Foreskin melanocyte (primary cell): ENCODE measurements at places on chromosomes 2 and 18.

GRCh38 chr2:178380763-178381162 lies 70.2 kb downstream of the PRKRA start:
- no peak for DNase-seq

DNA sequence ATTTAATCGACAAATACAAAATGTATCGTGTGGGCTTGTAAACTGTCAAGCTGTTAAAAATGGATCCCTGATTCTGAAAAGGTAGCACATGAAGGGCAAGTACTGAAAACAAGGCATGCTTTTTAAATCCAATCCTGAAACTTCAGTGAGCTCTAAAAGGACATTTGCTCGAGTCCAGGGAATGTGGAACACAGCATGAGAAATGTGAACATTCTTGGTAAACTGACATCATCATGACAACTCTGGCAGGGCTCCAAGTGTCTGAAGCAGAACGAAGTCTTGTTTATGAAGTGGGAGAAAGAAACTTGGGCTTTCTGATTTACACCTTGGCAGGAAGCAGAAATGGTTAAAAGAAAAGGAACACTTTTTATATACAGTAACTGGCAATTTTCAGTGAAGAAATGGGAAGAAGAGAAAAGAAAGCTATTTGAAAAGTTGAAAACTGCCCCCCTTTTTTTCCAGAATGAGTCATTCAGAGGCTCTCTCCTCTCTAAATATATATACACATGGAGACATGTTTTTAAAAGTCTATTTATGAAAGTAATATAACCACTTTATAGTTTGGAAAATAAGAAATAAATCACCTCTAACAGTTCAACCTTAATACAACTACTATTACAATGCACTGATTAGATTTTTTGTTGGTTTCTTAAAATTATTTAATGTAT lies 120.8 kb downstream of the GAREM1 start:
- DNase-seq = peak; percentile 80

DNA sequence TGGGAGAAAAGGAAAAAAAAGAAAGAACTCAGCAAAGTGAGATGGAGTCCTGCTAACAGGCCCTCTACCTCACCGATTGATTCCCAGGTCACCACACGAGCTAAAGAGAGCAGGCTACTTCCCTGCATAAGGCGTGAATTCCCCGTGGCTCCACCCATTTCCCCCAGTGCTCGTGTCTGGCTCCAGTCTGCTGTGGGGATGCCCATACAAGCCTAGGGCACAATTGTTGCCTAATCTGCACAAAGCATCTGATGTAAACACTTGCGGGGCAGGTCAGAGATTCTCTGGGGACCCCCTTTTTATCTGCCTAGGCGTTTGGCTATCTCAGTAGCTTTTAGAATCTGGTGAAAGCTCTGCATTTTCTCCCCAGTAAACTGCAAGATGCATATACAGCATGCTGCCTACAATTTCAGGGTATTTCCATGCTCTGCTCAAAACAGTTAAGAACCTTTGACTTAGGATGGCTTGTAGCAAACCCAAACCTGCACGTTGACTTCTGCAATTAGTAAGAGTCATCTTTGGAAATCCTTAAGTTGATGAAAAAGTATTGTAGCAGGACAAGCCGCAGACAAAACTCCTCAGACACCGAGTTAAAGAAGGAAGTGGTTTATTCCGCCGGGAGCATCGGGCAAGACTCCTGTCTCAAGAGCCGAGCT lies 34.8 kb downstream of the MYO3B start:
- no peak for DNase-seq

DNA sequence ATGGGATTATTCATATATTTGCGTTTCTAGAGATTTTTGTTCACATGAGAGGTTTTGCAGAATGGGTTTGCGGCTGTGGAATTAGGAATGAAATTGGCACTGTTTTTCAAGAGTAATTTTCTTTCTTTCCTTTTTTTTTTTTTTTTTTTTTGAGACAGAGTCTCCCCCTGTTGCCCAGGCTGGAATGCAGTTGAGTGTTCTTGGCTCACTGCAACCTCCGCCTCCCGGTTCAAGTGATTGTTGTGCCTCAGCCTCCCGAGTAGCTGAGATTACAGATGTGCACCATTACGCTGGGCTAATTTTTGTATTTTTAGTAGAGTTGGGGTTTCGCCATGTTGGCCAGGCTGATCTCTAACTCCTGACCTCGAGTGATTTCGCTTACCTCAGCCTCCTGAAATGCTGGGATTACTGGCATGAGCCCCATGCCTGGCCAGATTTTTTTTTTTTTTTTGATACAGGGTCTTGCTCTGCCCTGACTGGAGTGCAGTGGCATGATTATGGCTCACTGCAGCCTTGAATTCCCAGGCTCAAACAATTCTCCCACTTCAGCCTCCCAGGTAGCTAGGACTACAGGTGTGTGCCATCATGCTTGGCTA lies 65.3 kb downstream of the MIB1 start:
- DNase-seq = no peak

DNA sequence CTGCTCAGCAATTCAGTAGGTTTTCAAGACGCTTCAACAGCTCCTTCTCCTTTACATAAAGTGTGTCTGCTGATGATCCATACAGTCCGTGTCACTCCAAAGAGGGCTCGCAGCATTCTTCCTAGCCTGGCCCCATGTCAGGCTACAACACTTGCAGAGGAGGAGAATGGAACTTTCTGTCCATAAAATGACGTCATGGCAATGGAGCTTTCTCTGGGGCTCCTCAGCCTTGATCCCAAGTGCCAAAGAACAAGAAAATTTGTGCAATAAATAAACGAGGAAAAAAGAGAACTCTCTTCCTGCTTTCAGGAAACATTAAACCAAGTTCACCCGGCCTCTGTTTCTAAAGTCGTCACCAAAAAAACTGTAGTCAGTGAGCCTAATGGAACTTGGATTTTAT lies 199.5 kb upstream of the MEIS1 start:
- no peak for DNase-seq

- no peak for DNase-seq
Measured at GRCh38 chr2:235570256-235570655, 76.4 kb downstream of the AGAP1 start.
